ENCODE measurements at places on chromosomes 13 and 19.

DNA sequence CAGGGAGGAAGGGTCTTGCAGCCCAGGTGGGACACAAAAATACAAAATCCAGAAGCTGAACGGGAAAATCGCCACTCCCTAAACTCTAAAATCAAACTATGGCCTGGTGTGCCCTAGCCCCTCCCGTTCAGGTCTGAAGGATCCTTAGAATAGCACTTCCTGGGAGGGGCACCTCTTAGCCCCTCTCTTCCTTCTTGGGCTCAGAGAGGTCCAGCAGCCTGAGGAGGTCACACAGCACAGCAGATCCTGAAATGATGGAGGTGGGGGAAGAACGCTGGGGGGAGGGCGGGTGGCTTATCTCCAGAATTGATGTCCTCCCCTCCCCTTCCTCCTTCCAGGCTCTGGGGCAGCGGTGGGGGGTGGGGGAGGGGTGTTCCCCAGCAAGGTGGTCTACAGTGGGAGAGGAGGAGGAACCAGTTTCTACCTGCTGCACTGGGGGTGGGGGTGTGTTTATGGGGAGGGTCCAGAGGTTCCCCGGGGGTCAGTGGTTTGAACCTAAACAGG is 1.9 kb downstream of the DIRAS1 start:
- no peak for DNase-seq

- DNase-seq = no peak
These were observed 577.1 kb upstream of the PRR20A start for GRCh38 chr13:56563663-56564062.

GRCh38 chr13:36421447-36421846 is 10.8 kb upstream of the CCNA1 start:
- DNase-seq = no peak

GRCh38 chr13:41199079-41199478 is 4.7 kb upstream of the KBTBD7 start:
- no peak for DNase-seq

DNA sequence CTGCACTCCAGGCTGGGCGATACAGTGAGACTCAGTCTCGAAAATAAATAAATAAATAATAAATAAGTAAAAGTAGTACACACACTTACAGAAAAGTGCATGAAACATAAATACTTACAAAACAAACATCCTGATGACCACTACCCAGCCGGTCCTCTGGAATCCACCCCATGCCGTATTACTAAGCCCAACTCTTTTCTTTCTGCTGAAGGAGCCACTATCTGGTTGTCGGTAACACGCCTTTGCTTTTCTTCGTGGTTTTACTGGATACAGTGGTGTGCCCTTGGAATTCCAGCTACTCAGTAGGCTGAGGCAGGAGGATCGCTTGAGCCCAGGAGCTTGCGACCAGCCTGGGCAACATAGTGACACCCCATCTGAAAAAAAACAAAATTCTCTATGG is 39.4 kb downstream of the CELF5 start:
- no peak for DNase-seq

DNA sequence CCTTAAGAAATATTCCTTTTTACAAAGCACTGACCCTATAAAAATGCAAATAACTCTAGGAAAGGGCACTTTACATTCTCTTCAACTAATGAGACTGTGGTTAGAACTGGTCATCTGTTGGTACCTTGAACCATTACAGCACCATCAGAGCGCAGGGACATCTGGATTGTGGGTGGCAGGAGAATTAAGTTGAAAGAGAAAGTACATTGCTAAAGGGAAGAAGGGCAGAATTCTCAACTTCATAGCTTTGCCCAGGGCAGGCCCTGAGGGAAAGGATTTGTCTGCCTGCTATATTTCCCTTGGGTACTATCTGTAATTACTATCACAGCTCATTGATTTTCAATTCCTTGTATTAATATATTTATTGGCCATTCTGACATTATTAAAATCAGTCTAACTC is 196.8 kb downstream of the KLF12 start:
- no peak for DNase-seq

DNA sequence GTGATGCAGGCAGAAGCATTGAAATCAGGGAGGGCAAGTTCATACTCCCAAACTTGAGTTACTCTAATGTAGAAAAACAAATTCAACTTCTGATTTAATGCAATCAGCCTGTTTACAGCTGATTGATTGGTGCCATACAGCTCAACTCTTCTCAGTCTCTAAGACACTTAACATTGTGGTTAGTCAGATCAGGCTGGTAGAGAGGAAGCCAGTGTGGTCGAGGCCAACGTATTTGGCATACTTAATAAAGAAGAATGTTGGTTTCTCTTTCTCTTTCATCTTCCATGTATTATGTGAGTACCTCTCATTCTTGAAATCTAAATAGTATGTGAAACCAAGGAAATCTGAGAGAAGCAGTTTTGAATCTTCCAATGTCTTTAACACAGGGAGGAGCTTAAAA is 255.0 kb upstream of the SLITRK1 start:
- DNase-seq = no peak

DNA sequence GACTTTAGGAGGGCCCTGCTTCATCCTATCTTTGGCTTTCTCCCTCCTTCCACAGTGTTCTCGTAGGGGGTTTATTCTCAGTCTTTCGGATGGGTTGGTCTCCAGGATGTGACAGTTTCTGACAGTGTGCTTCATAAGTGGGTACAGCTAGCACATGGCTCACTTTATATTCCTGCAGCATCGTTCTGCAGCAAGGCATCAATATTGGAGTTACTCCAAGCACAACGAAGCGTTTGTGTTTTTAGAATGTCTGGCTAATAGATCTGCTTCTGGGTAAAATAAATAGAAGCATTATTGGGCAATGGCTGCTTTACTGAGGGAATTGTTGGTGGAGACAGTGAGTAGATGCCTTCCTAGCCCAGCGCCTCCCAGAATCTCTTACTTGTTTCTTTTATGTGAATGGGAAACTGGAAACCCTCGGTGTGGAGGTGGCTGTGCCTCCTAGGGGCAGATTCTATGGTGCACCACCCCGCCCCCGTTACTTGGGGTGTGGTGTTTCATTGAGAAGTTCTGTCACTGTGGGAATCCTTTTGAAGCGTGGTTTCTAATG is 2.0 kb downstream of the FARP1 start:
- peak; percentile 18 for DNase-seq

DNA sequence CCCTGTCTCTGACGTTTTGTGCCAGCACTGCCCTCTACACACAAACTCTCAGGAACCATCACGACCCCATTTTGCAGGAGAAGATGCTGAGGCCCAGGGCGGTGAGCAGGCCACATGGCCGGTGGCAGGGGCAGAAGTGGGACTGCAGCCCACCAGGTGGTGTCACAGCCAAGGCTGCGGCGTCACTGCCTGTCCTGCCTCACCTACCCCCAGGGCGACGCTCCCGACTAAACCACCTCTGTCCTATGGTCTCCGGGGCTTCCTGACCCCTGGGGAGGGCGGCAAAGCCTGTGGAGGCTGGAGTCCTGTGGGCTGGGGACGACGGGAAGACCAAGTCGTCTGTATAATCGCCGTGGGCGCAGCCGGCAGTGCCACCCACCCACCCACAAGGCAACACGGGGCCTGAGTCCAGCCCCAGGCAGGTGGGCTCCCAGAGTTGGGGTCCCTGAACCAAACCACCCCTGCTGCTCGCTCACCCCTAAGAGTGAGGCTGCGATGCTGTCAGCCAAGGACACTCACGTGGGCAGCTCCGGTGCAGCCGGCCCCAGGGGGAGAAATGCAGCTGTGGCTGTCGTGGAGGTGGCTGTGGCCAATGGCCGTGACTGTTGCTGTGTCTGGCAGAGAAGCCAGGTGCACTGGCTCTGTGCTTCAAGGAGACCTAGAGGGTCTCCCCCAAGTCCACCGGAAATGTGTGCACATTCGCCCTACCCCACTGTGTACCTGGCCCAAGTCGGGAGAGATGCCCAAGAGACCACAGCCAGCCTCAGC is 29.7 kb downstream of the RASA3 start:
- no peak for DNase-seq

Measured in NCI-H510A (cell line).